ENCODE measurements at places on chromosomes 7 and 10.

DNA sequence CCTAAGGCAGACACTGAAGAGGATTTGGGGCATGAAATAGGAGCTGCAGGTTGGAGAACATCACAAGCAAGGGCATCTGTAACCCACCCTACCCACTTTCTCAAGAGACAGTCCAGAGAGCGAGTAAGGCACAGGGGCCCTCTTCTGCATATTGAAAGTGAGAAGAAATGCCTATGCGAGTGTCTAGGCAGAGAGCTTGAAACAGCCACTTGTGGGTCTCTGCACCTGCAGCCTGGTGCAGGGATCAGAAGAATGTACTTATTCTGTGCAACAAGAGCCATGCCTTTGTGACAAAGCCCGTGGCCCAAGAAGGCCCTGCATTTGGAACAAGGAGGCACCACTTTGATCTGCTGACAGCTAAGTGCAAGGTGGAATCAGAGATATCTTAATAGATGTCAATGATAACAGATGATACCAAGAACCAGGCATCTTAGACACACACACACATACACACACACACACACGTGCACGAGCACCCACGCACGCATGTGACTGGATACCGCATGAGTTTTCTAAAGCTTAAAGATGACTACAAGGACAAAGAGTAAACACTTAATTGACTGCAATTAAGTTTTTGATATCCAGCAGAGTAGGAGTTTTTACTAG is 89.3 kb downstream of the NPSR1 start:
- DNase-seq, result no peak

DNA sequence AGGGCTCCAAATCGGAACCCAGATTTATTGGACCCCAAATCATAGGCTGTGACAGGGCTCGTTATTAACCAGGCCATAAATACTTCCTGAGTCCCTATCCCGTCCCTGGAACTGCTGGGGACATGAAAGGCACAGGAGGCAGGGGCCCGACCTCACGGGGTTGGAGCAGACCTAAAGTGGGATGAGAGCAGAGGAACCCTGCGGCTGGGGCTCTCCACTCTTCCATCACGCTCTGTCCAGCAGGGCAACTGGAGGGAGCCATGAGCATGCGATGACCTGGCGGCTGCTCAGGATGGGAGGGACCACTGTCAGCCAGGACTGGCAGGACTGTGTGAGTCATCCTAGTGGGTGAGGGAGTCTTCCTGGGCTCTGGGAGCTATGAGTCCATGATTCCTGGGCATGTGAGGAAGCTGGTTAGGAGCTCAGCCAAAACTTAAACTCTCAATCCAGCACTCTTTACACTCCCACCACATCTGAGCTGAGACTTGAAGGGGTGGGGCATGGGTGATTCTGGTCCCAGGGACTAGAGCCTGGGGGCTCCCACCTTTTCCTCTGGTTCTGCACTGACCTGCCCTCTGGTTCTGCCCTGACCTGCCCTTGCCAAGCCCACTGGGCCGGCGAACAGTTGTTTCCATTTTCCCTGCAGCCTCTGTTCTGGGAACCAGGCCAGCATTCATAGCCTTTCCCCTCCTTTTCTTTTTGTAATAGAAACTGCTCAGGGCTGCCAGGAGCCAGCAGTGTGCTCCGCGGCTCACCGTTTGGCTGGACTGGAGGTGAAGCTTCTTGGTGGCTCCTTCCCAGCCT is 47.1 kb downstream of the SYPL1 start:
- no peak for DNase-seq

DNA sequence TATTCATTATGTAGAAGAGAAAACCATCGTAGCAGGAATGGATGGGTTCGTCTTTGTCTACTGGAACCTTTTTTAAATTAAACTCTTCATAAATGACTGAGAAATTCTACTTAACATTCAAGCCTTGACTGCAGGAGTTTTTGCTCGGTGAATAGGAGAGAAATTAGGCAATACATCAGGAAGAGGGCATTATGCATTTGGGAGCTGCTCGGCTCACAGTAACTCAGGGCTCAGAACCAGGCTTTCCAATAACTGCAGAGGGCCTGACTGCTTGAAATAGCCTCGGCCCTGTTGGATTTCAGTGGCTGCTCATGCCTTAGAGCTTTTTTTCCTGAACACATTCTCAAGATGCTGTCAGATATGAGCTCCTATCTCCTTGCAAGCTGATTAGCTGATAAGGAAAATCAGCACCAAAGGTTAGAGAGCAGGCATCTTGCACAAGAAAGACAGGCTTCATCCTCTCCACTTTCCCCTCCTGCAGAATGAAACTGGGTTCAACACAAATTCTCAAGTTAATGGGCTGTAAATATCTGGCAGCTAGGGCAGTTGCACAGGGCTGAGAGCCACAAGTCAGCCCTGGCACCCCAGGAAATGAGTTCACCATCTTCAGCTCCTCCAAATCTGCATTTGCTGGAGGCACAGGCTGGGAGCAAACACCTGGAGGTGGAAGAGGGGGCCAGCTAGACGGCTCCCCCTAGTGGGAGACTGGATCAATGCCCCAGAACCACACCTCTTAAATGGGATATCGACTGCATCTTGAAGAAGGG is 24.3 kb downstream of the TECTB start:
- peak; percentile 60 for DNase-seq

DNA sequence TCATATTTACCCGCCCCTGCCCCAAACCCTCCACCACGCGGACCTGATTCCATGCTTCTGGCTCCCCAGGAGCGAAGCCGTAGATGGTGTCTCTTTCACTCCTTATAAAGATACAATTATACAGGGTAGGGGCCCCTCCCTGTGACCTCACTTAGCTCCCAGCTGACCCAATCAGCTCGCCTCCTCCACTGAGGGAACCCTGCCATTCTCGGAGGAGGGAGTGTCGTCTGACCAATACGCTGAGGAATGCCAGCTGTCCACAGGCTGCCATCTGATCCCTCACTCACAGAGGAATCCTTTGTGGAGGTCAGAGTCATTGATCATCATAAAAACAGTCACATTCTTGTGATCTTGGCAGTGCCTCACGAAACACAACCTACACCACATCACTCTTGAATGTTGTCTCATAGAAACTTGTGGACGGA is 67.5 kb upstream of the INSIG1 start:
- DNase-seq, result no peak

GRCh38 chr10:127797339-127797738 is 60.4 kb downstream of the FOXI2 start:
- no peak for DNase-seq

DNA sequence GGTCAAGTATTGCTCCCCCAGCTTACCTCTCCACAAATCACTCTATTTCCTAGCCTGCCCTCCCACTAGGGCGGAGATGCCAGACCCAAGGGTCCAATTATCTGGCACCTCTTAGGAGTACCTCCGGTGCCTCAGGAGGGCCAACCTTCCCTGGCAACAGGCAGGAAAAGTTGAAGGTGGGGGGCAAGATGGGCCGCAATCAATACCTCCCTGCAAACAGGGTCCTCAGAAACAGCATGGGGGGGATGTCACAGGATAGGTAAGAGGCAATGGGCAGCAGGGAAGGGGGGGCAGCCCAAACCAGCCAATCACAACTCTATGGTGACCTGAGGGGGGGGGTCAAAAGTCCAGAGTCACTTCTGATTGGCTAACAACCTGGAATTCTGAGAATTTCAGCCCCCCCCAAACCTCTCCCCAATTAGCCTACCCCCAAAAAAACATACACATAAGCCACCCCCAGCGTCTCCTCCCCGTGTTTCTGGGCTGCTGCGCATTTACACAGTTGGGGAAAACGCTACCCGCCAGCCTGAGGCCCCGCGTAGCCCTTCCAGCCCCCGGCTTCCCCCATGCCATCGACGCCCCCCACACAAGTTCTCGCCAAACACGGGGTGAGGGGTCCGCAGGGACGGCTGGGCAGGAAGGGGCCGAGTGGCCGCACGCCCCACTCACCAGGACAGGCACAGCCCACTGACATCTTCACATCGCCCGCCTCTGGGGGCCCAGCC is 589 bp downstream of the LDB1 start:
- DNase-seq, result peak; percentile 77

DNA sequence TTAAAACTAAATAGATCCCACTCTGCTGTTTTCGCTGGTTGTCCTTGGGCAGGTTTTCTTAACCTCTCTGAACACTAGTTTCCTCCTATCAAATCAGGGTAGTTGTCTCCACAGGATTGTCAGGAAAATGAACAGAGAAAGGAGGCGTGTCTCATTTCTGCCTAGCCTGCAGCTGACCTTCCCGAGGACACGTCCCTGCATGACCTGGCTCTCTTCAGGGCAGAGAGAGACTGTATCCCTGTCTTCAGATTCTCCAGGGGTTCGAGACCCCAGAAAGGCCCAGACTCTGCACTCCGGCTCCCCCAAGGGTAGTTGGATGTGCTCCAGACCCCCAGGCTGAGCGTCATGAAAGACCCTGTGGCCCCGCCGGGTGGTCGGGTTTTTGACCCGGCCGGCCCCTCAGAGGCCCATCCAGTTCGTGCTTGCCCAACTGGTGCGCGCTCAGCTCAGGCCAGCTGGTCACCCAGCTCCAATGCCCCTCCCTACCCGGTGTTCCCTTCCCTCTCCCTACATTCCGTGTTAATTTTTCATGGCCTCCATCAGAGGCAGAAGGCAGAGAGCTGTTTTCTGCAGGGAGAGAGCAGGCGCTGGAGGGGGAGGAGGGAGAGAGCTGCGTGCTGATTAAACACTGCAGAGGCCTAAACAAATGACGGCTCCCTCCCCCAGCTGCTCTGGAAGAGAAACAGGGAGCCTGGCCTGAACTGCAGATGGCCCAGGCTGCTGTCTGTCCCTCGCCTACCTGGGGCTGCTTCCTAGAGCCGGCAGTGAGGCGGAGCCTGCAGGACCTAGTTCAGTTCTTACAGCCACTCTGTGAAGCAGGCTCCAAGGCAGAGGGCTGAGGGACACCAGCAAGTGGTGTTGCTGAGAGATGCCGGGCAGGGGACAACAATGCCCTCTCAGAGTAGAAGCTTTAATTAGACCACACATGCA is 86.2 kb upstream of the PPIF start:
- DNase-seq, result no peak

- DNase-seq, result no peak
These were observed 73.7 kb downstream of the INSIG1 start for GRCh38 chr7:155371331-155371883.

DNA sequence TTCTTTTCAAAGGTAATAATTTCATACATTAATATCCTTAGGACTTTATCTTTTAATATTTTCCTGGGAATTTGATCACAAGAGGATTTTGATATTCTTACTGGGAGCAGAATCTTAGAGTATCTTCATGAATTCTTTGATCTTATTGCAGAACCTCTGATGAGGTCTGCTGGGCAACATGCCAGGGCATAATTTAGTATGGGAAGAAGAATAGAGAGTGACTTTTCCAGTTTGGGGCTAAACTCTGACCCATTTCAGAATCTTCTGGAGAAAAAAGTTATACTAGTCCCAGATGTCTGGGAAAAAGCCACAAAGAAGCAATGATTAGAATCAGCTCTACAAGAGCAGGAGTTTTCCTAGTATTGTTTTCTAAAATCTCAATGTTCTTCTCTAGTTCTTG is 28.0 kb upstream of the RSU1 start:
- DNase-seq, result no peak

Data from NAMALWA (cell line).